Stimulated activated CD4-positive, alpha-beta T cell treated with anti-CD3 and anti-CD28 coated beads, TNF-alpha, amount 100 ng/mL, for 4 hours (primary cell): ENCODE measurements at places on chromosomes 1 and 21.

- DNase-seq, result no peak
Observed at GRCh38 chr1:204350857-204351573, 8.7 kb downstream of the PLEKHA6 start.

DNA sequence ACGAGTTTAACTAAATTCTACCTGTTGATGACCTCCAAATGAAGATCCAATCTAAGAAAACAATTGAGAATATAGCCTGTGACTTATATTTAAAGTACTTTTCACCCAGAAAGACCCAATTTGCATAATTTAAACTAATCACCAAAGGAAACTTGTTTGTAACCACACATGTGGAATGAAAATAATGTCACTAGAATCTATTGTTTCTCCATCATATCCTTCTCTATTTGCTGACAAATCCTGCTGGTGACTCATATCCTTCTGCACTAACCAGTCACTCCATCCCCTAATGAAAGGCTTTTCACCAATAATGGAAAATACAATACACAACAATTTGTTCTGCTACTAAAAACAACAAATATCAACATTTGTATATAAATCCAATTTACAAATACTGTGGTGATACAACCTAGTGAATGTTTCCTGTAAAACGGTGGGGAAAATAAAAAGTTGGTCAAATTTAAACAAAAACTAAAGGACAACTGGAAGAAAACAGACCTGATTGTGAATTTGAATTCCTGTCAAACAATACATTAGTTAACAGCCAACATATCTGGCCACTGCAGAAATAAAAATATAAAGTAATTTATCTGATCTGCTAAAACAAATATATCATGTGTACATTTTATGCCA, 6.5 kb downstream of the PTP4A2 start:
- no peak for DNase-seq

- no peak for DNase-seq
Observed at GRCh38 chr1:30550365-30551220, 172.8 kb downstream of the MATN1 start.

DNA sequence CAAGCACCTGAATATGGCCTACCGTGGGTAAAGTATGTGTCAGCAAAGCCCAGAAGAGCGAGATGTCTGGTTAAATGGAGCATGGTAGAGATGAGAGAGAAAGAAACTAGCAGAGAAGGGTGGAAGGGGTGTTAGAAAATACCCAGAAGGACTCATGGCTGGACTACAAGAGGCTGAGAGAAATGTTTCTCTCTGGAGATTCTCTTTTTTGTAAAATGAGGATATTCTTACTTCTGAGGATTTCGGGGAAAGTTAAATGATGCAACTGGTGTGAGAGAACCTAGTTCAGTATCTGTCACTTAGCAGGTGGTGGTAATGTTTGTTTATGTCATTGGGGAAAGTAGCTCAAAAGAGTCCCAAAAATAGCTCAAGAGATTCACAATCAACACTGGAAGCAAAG, 7.2 kb upstream of the EPS15 start:
- no peak for DNase-seq

- no peak for DNase-seq
Observed at GRCh38 chr1:10649517-10650201, 146.8 kb downstream of the CASZ1 start.

DNA sequence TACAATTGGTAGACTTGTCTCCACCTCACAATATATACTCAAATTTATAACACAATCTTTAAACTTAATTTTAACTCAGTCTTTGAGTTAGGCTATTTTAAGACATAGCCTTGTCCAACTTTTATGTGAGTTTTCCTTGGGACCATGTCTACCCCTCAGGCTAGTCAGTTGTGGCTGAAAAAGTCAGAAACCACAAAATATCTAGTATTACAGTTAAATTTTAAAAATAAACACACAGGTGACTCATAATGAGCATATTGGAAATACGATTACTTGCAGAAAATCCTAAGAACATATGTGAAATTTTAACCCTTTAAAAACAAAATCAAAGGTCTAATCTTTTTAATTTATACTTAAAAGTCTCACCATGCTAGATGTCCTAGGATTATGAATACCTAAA, 4.8 kb upstream of the ASB17 start:
- DNase-seq, result no peak

- DNase-seq, result no peak
Observed at GRCh38 chr1:173332026-173332425, 124.9 kb upstream of the TNFSF4 start.

DNA sequence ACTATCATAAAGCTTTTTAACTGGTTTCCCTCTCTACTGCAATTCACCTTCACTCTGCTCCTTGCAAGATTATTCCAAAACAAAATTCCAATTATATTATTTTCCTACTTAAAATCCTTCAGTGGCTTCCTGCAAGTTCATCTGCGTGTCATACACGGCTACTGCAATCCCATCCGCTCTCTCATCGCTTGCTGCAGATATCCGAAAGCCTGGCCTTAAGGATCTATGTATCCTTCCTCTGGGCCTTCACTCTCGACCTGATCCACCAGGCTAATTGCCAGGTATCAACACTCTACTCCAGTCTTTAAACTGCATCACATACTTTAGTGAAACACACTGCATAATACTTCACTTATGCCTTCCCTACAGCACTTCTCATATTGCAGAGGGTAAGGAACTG, 44.0 kb downstream of the VAV3 start:
- DNase-seq, result no peak

- DNase-seq, result no peak
Observed at GRCh38 chr21:35059742-35060141, 10.6 kb upstream of the RUNX1 start.

- no peak for DNase-seq
Observed at GRCh38 chr1:222927031-222927430, 112.2 kb downstream of the DISP1 start.

- DNase-seq, result no peak
Observed at GRCh38 chr1:228471762-228472398, 15.3 kb upstream of the RNF187 start.

DNA sequence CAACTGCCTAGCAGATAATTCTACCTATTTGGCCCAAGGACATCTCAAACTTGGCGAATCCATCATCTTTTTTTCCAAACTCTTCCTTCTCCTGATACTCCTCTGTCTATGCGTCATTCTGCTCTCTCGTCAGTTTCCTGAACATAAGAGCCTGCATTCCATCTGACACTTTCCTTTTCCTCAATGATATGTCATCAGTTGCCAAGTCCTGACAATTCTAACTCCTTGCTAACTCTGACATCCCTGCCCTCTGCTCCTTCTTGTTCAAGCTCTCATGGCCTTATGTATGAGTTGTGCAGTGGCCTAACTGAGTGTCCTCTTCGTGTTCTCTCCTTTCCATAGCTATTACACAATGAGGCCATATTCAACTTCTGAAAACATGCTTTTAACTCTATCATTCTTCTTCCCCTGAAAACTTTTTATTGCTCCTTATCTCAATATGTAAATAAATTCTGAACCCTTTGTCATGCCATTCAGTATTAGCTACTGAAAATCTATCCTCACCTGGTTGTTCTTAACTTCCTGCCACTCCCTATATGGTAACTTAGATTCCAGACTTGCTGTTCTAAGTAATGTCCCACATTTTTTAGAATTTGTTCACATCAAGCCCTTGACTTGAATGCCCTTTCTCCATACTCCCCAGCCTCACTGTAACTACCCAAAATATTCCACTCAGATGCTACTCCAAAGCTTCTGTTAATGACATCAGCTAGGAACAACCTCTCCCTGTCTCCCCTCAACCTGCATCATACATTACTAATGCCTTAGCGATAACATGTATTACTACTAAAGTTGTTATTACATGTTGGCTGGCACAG, 11.5 kb downstream of the PALMD start:
- no peak for DNase-seq

GRCh38 chr1:191320062-191320461, 838.2 kb upstream of the RGS18 start:
- DNase-seq, result no peak

- no peak for DNase-seq
Observed at GRCh38 chr1:228276174-228276831, 68.5 kb downstream of the OBSCN start.

- peak; percentile 53 for DNase-seq
Observed at GRCh38 chr1:11654137-11654938, at the start of the genes FBXO2 and FBXO44. Gene FBXO2, minus strand, starts transcription at chr1:11654429. Its CDS starts 89 bp downstream, at chr1:11654340. Gene FBXO44, plus strand, starts transcription at chr1:11654877. Its CDS starts 959 bp downstream, at chr1:11655836.

DNA sequence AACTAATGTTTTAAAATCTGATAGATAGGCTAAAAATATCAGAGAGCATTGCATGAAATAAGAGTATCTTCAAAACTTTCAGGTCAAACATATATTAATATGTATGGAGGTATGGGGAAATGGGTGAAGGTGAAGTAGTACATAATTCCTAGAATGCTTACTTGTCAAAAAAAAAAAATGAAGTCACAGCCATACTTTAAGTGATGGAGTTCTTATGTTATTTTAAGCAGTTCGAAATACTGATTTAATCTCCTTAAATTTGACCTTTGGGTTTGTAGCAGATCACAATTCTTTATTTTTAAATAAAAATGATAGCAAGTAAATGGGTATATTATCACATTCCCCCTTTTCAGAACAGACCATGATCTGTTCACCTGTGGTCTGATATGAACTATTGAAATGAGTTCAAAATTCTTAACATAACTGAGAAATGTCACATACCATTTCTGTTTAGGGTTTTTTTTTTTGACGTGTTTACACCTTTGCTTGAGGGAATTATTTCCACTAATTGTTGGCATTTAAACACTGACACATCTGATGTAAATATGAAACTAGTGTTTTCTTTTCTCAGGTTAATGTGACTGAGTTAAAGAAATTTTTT, 220.2 kb downstream of the GREM2 start:
- no peak for DNase-seq

- DNase-seq, result no peak
Observed at GRCh38 chr1:95049935-95050334, 22.8 kb downstream of the ALG14 start.

DNA sequence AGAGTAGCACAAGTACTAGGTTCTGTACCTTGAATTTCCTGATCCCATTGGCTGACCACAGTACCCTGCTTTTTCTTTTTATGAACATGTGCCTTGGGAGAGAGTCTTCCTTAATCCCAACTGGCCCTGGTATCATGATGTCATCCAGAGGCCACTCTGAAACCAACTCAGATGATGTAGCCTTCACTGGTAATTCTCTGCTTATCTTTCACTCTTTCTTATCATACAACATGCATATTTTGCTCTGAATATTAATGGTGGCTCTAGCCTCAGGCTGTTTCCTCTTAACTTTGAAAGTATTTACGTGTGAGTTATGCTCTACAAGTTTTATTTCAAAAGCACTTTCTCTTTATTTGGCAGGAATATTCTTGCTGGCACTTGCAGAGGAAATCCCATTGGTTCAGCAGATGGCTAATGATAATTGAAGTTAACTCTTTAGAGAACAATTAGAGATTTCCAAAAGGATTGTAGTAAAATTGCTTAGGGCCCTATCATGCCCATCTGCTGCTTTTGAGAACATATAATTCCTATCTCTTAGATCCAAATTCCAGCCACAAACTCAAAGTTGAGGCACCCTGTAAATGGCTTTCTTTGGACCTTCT, 86.1 kb downstream of the PTGER3 start:
- no peak for DNase-seq

- no peak for DNase-seq
Observed at GRCh38 chr1:203480084-203480483, 4.5 kb downstream of the PRELP start.

GRCh38 chr1:41980827-41981653, 62.3 kb upstream of the HIVEP3 start:
- no peak for DNase-seq

DNA sequence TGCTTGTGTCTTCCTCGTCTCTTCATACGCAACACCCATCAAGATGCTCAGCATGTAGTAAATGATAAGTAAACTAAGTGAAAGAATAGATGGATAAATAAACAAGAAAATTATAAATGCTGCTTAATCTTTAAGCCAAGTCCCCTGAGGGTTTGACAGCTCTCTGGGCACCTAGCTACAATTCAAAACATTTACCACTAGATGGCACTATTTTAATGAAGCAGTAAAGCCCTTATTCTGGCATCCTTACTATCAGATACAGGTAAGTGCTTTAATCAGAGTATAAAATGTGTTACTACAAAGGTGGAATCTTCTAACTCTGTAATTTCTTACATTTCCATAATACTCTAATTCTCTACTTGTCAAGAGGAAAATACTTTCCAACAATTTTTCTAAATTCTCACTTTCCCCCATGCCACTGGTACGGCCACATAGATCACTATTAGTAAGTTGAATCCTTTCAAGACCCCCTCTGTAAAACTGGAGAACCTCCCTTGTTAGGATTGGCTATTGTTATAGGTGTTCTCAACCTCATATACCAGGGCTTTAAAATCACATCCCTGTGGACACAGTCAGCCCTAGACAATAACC, 137.8 kb downstream of the BARHL2 start:
- DNase-seq, result no peak

- no peak for DNase-seq
Observed at GRCh38 chr1:172453153-172453545, 9.3 kb upstream of the PIGC start.

DNA sequence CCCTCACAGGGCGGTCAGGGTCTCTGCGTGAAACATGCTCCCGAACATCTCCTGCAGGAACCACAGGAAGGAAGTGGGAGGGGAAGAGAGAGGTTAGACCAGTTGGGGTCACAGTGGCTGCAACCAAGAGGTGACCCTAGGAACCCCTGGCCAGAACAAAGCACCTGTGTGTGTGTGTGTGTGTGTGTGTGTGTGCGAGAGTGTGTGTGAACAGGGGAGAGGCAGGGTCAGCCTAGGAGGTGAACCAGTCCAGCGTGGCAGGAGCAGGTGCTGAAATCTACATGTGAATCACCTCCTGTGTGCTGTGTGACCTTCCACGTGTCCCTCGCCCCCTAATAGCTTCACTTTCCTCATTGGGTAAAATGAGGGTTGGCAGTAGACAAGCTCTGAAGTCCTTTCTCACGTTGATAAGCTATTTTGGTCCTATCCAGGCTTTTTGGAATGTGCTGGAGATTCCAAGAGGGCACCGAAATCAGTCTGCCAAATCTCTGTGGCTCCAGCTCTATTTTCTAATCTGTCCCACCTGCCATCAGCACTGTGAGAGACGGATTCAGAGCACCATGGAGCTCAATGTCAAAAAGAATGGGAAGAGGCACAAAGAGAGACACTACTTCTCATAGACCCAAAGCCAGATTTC, 27.8 kb downstream of the SLC26A9 start:
- no peak for DNase-seq

DNA sequence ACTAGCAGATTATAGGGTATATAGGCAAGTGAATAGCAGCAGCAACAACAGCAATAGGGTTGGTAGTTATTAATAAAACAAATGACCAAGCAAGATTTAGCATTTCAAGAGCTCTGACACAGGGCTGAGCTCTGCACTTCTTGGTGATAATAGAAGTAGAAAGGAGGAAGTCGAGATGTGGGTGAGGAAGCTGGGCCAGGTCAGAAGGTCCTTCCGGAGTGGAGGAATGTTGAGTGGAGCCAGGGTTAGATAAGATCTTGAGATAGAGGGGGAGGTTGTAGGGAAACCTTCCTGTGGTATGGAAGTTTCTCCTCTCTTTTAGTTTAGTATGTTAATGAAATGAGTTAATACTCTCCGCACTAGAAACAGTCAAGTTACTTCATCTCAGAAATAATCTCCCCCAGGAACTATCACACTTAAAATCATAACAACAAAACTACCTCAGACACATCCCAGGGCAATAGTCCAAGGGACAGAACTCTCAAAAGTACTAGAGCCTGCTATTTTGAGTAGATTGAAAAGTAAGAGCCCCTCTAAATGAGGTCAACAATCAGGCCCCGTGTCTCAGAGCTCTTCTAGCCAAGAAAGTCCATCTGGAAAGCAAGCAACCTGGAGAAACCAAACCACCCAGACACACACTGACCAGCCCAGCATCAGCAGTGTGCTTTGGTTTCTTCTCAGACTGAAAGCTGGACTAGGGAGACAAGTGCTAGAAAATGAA, 45.4 kb upstream of the ATP1B1 start:
- DNase-seq, result no peak

- DNase-seq, result no peak
Observed at GRCh38 chr1:28751315-28752060, 14.7 kb downstream of the YTHDF2 start.

GRCh38 chr1:88461007-88461406, 223.1 kb upstream of the PKN2 start:
- DNase-seq, result no peak
